Activated CD8-positive, alpha-beta T cell treated with anti-CD3 and anti-CD28 coated beads, Interleukin-2, amount 10 ng/mL, durations not matched to agents 7 days and 5 days (primary cell): ENCODE measurements at places on chromosomes 12 and 14.

- DNase-seq: no peak
- H3K4me3 ChIP-seq: no peak overlapping the region
- H3K36me3 ChIP-seq: no peaks in the 10 kb centered on the region
- H3K4me1 ChIP-seq: peaks cover 2% of the 10 kb centered on the region
Measured at GRCh38 chr12:107139787-107140186, 46.4 kb upstream of the CRY1 start.

DNA sequence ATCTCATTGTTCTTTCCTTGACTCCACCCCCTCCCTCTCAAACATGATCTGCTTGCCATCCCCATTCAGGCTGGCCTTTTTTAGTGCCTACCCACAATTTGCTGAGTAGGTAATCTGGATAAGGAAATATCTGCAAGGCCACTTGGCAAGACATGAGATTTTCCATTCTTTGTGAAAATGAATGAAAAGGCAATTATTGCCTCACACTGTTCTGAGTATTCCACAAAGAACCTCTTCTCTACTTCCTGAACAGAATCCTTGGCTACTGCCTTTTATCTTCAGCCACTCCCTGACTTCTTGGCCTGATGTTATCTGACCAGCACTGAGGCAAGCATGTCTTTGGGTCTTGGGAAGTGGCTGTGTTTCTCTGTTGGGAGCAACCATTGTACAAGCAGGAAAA lies 263.2 kb upstream of the ATP2B1 start:
- no peaks in the 10 kb centered on the region for H3K27me3 ChIP-seq
- no peaks in the 10 kb centered on the region for H3K36me3 ChIP-seq
- H3K4me3 ChIP-seq: no peak overlapping the region
- no peaks in the 10 kb centered on the region for H3K4me1 ChIP-seq
- no peak for DNase-seq
- no peak overlapping the region for H3K27ac ChIP-seq

DNA sequence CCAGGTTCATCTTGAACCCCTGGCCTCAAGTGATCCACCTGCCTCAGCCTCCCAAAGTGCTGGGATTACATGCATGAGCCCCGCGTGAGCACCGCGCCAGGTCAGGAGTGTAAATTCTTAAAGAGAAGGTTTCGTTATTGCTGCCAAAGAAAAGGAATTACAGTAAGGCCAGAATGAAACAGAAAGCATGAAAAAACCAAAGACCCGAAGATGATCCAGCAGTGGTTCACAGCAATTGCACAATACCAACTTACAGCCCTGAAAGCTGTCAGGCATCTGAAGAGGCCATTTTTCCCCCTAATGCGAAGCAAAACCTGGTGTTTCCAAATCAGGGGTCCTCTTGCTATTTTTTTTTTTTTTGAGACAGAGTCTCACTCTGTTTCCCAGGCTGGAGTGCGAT lies 10.3 kb downstream of the RBM23 start:
- H3K4me1 ChIP-seq: peaks cover 7% of the 10 kb centered on the region
- H3K36me3 ChIP-seq: peaks cover 50% of the 10 kb centered on the region
- no peak overlapping the region for H3K27ac ChIP-seq
- H3K4me3 ChIP-seq: no peak overlapping the region
- no peaks in the 10 kb centered on the region for H3K27me3 ChIP-seq
- no peak for DNase-seq

GRCh38 chr14:90665321-90666000 lies 150.8 kb downstream of the TTC7B start:
- DNase-seq: no peak
- H3K27me3 ChIP-seq: no peaks in the 10 kb centered on the region
- no peaks in the 10 kb centered on the region for H3K4me1 ChIP-seq
- no peak overlapping the region for H3K27ac ChIP-seq
- H3K4me3 ChIP-seq: no peak overlapping the region

GRCh38 chr12:65495233-65495632 lies 216.8 kb downstream of the MSRB3 start:
- peaks cover 9% of the 10 kb centered on the region for H3K27me3 ChIP-seq
- DNase-seq: no peak
- H3K27ac ChIP-seq: no peak overlapping the region
- no peak overlapping the region for H3K4me3 ChIP-seq

DNA sequence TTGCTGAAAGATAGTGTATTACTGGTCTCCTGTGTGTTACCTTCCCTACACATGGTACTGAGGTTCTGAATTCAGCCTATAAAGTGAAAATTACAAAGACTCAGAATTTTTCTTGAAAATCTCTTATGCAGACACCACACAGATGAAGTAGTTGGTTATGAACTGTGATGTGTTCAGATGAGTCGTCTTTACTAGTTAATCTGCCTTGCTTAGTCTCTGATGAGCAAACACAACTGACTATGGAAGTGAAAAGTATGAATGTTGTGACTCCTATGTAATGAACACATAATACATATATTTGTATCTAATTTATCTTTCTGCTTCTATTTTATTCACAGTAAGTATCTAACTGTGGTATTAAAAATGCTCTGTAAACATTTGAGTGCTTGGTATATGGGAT lies 4.7 kb downstream of the MTERF2 start:
- H3K4me3 ChIP-seq: no peak overlapping the region
- peak overlapping the region; percentile 44 for H3K27ac ChIP-seq
- H3K27me3 ChIP-seq: no peaks in the 10 kb centered on the region

DNA sequence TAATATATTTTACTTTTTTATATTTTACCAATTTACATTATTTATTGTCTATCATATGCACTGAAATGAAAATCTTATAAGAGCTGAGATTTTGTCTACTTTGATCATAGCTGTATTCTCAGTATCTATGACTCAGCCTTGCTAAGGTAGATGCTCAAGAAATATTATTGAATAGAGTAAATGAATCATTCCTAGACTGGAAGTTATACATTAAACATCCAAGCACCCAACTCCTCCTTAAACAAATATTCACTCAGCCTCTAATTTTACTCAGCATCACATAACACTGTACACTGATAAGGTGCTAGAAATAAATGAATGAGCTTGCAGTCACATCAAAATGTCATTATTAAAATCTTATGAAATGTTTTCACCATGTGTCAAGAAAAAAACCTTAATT lies 1424.9 kb downstream of the LRFN5 start:
- H3K27me3 ChIP-seq: no peaks in the 10 kb centered on the region
- H3K27ac ChIP-seq: no peak overlapping the region

- H3K4me1 ChIP-seq: no peaks in the 10 kb centered on the region
- no peak overlapping the region for H3K27ac ChIP-seq
- DNase-seq: no peak
- H3K27me3 ChIP-seq: no peaks in the 10 kb centered on the region
Measured at GRCh38 chr12:112506513-112507166, 87.9 kb downstream of the PTPN11 start.

- no peak overlapping the region for H3K4me3 ChIP-seq
- DNase-seq: no peak
- peaks cover 35% of the 10 kb centered on the region for H3K36me3 ChIP-seq
- no peaks in the 10 kb centered on the region for H3K27me3 ChIP-seq
Measured at GRCh38 chr14:80522411-80522810, 311.1 kb upstream of the DIO2 start.

DNA sequence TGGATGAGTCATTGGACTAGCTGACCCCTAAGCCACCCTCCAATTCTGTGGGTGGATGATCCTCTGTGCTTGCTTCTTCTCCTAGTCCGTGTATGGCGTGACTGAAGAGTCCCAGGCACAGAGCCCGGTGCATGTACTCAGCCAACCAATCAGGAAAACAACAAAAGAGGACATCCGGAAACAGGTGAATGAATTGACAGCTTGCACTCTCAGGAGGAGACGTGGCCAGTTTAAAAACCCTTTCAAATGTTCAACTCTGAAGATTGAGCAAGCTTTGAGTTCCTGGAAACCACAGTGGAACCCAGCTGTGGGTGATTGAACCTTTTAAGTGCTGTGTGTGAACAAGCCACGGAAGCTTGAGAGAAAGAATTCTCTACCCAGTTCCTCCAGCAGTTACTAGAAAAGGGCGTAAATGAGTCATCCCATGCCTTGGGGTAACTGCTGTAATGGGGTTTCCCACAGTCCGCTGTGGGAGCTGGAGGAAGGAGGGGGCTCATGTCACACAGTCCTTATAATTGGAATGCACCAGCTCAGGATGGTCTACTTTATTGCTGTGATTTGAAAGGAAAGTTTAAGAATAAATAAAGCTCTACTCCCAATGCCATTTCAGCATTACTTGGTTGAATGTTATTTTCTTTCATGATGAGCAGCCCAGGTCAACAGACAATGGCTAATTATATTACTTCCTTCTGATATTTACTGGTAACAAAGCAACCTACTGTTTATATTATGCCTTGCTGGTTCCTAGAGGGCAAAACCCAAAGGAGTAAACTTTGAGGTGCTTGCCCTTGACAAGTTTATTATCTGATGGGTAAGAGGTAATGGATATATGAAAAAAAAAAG lies 417.0 kb downstream of the DPF3 start:
- DNase-seq: peak; percentile 95
- peaks cover 14% of the 10 kb centered on the region for H3K36me3 ChIP-seq
- H3K27ac ChIP-seq: peak overlapping the region; percentile 92
- H3K4me3 ChIP-seq: peak overlapping the region; percentile 56

DNA sequence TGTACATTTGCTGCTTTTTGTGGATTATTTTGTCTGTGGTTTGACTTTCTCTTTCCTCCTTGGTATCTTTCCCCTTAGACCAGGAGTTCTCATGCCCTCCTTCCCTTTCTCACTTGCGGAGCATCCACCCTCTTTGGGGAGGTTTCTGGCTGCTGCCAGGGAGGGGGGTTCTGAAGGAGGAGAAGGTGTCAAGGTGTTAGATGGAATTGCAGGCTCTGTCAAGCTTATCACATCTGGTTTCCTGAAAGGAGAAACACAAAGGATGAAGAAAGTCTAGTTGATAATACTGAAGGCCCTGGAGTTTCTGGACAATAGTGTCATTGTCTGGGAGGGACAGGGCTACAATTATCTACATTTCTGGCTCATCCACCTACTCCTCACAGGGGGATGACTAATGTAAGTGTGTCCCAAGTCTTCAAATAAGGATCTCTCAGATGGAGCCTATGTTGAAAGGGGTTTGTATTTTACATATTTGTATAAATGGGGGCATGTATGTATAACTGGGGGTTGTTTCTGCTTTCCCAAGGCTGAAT lies 217.3 kb upstream of the CCDC196 start:
- no peak overlapping the region for H3K4me3 ChIP-seq
- H3K4me1 ChIP-seq: no peaks in the 10 kb centered on the region
- peaks cover 10% of the 10 kb centered on the region for H3K27me3 ChIP-seq
- H3K36me3 ChIP-seq: no peaks in the 10 kb centered on the region
- no peak for DNase-seq
- H3K27ac ChIP-seq: no peak overlapping the region

- H3K27me3 ChIP-seq: no peaks in the 10 kb centered on the region
- no peak overlapping the region for H3K27ac ChIP-seq
- no peaks in the 10 kb centered on the region for H3K36me3 ChIP-seq
- no peak overlapping the region for H3K4me3 ChIP-seq
Measured at GRCh38 chr12:131098178-131098981, 144.7 kb downstream of the ADGRD1 start.

DNA sequence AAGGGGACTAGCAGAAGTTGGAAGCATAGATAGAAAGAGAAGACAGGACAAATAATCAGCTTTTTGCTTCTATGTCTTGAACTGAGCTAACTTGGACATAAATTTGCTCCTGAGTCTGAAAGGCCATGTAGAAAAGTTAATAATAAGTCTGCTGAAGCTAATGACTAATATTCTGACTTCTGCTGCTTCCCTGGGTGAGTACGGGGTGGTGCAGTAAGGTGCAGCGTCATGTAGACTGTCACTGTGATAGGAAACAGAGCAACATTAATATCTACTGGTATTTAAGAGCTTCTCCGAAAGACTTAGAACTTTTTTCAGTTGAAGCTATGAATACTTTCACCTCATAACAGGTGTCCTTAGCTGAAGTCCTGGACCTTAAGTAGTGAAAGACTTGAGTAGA lies 34.1 kb upstream of the CPM start:
- no peak overlapping the region for H3K27ac ChIP-seq
- H3K4me1 ChIP-seq: no peaks in the 10 kb centered on the region
- H3K4me3 ChIP-seq: no peak overlapping the region
- H3K27me3 ChIP-seq: no peaks in the 10 kb centered on the region

GRCh38 chr14:59344691-59345455 lies 120.3 kb downstream of the GPR135 start:
- no peaks in the 10 kb centered on the region for H3K4me1 ChIP-seq
- H3K27me3 ChIP-seq: no peaks in the 10 kb centered on the region
- H3K27ac ChIP-seq: no peak overlapping the region
- H3K4me3 ChIP-seq: no peak overlapping the region
- no peak for DNase-seq

GRCh38 chr12:58712976-58713375 lies 207.3 kb downstream of the LRIG3 start:
- H3K27ac ChIP-seq: no peak overlapping the region
- no peaks in the 10 kb centered on the region for H3K27me3 ChIP-seq
- H3K36me3 ChIP-seq: no peaks in the 10 kb centered on the region
- H3K4me3 ChIP-seq: no peak overlapping the region
- no peak for DNase-seq

DNA sequence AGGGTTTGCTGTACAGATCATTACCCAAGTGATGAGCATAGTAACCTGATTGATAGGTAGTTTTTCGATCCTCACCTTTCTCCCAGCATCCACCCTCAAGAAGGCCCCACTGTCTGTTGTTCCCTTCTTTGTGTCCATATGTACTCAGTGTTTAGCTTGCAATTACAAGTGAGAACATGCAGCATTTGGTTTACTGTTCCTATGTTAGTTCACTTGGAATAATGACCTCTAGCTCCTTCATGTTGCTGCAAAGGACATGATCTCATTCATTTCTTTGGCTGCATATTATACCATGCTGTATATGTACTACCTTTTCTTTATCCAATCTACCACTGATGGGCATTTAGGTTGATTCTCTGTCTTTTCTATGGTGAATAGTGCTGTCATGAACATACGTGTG lies 181.6 kb upstream of the FOXG1 start:
- no peaks in the 10 kb centered on the region for H3K27me3 ChIP-seq
- no peaks in the 10 kb centered on the region for H3K36me3 ChIP-seq

- no peak overlapping the region for H3K27ac ChIP-seq
- H3K36me3 ChIP-seq: no peaks in the 10 kb centered on the region
- no peak overlapping the region for H3K4me3 ChIP-seq
Measured at GRCh38 chr12:108751821-108752220, 20.5 kb upstream of the CORO1C start.

- no peak overlapping the region for H3K4me3 ChIP-seq
- no peak overlapping the region for H3K27ac ChIP-seq
- H3K36me3 ChIP-seq: no peaks in the 10 kb centered on the region
- H3K27me3 ChIP-seq: no peaks in the 10 kb centered on the region
- DNase-seq: no peak
Measured at GRCh38 chr12:34356233-34356987, 334.1 kb downstream of the ALG10 start.
